ENCODE measurements at places on chromosomes 16 and 17.

DNA sequence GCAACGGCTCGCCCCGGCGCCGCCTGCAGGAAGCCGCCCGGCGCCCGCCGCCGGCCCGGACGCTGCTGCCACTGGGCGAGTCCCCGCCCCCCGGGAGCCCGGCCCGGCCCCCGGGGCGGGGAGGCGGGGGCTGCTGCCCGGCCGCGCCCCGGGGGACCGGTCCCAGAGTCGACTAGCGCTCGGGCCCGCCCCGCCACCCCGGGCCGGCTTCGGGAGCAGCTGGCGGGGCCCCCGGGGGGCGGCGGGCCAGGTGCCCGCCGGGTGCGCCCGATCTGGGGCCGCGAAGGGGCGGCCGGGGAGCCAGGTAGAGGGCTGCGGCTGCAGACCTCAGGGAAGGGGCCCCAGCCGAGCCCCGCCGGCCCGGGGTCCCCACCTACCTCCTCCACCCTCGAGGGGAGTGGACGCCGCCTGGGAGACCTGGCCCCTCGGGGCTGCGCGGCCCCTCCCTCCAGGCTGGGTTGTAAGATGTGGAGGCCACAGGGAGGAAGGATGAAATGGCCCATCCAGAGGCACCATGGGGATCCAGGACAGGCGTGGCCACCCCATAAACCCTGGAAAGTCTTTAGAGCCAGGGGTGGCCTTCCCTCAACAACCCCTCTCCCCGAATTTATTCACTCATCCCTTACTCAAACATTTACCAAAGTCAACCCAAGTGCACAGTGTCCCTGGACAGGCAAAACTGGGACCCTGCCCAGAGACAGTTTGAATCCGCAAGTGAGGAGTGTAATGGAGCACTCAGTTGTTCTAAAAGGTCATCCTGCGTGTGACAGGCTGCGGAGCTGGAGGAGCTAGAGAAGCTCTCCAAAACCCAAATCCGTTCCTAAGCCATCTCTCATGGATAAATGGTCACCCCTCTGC, at the start of gene CDYL2:
CDYL2 (minus strand) TSS at position 73 of the 858 bp plus-strand sequence. CDS start 425 bp downstream, outside the sequence.
- peak; percentile 36 for DNase-seq

GRCh38 chr16:2985893-2986355, 5.7 kb upstream of the PKMYT1 start:
- no peak for DNase-seq

DNA sequence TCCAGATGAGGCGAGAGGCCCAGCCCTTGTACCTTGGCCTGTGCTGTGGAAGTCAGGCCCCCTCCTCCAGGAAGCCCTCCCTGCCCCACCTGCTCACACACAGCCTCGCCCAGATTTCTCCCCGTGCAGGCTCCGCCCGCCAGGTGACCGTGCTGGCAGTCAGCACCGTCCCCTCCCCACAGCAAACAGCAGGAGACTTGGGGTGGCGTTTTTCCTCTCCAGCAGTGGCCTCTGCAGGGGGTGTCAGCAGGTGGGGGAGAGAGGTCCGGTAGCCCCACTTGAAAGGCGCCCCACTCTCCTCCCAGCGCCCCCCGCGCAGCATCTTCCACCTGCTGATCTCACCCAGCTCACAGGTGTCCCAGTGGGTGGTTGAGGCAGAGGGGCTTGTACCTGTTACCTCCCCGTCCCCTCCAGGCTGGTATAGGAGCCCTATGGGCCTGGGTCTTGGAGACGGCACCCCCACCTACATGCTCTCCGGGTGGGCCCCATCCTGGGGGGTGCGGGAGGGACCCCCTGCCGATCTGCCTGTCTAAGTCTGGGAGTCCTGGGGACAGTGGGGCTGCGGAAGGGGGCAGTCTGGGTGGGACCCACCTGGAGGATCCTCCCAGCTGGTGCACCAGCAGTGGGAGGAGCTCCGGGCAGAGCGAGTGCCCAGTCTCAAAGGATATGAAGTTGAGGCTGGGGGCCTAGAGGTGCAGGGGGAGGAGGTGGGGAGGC, 4.2 kb upstream of the C1QTNF8 start:
- DNase-seq = no peak

DNA sequence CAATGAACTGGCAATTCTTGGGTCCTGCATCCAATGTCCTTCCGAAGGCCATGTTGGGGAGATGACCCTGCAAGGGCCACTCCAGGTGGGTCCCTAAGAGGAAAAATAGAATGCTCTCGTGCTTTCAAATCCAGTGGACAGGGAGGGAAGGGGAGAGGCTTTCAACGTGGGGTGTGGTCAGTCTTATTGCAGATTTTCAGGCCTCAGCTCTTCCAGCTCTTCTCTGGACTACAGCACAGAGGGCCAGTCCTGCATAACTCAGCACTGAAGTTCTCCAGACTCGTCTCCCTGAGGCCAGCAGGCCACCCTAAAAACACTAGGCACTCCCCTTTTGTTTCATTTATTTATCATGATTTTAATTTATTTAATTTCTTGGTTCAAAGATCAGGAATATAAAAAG, 43.1 kb downstream of the SRL start:
- DNase-seq = no peak

GRCh38 chr17:64662774-64663367, 764 bp upstream of the SMURF2 start:
- no peak for DNase-seq

DNA sequence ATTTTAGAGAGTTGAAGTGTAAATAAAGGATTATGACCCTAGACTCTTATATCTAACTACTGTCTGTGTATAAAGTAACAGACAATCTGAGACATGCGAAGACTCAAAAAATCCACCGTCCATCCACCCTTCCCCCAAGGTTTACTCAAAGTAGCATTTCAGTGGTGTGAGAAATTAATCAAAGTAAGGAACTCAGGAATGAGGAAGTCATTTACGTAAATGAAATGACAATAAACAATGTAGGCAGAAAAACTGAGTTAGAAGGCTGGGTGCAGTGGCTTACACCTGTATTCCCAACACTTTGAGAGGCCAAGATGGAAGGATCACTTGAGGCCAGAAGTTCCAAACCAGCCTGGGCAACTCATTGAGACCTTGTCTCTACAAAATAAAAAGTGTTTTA, 19.8 kb upstream of the NTN1 start:
- no peak for DNase-seq

DNA sequence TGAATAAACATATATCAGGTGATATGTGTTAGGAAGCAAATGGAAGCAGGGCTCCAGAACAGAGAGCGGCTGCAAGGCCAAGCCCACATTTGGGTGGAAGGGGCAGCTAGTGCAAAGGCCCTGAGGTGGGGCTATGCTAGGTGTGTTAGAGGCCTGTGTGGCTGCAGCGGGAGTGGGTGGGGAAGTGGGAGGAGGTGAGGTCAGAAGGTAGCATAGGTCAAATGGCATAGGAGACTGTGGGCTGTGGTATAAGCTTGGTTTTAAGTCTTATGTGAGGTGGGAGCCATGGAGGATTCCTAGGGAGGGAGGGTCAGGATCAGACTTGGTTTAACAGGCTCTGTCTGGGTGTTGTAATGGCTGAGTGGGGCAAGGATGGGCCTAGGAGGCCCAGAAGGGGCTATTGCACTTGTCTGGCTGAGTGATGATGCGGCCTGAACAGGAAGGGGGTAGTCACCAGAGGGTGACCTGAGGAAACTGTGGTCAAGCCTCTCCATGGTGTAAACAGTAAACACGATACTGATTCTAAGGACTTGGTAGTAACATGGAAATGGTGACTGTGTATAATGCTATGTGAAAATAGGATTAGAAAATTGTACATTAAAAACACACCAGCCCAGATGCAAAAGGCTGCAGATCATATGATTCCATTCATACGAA, 31.1 kb downstream of the RAI1 start:
- DNase-seq = no peak

- DNase-seq = no peak
These were observed 18.8 kb upstream of the RBL2 start for GRCh38 chr16:53415504-53415903.

GRCh38 chr16:30464078-30464477, 8.5 kb upstream of the ITGAL start:
- DNase-seq = no peak

GRCh38 chr17:4235372-4236279, 28.2 kb downstream of the ANKFY1 start:
- DNase-seq = no peak
